Thoracic aorta (tissue), 2 donors: ENCODE measurements at places on chromosomes 4 and X. TPM values are rescaled to one million over a fixed set of nuclear protein-coding genes. Genes with fewer than 3 reads are reported as not detected.

The FAM184B gene
- total RNA-seq, result not detected

The ADH1B gene
- total RNA-seq, result 1,169 TPM

The MAMLD1 gene
- 7.9 TPM for total RNA-seq

The SNX12 gene
- total RNA-seq, result 33.9 TPM

The GAGE12J gene
- not detected for total RNA-seq

GRCh38 chrX:117771384-117771783 lies 345.2 kb downstream of the KLHL13 start:
- no peak for DNase-seq
- no peaks in the 10 kb centered on the region for H3K4me1 ChIP-seq
- H3K27me3 ChIP-seq, result no peaks in the 10 kb centered on the region
- no peak overlapping the region for H3K4me3 ChIP-seq
- no peak overlapping the region for H3K27ac ChIP-seq

- DNase-seq, result no peak
- no peaks in the 10 kb centered on the region for H3K36me3 ChIP-seq
- H3K27me3 ChIP-seq, result no peaks in the 10 kb centered on the region
- no peaks in the 10 kb centered on the region for H3K4me1 ChIP-seq
- H3K27ac ChIP-seq, result no peak overlapping the region
- H3K4me3 ChIP-seq, result no peak overlapping the region
These were observed 20.0 kb downstream of the FGF5 start for GRCh38 chr4:80286451-80286850.

GRCh38 chrX:144791298-144791697 lies 456.0 kb upstream of the SPANXN1 start:
- H3K27me3 ChIP-seq, result no peaks in the 10 kb centered on the region
- no peak for DNase-seq
- H3K4me1 ChIP-seq, result no peaks in the 10 kb centered on the region
- no peak overlapping the region for H3K4me3 ChIP-seq
- no peaks in the 10 kb centered on the region for H3K36me3 ChIP-seq

DNA sequence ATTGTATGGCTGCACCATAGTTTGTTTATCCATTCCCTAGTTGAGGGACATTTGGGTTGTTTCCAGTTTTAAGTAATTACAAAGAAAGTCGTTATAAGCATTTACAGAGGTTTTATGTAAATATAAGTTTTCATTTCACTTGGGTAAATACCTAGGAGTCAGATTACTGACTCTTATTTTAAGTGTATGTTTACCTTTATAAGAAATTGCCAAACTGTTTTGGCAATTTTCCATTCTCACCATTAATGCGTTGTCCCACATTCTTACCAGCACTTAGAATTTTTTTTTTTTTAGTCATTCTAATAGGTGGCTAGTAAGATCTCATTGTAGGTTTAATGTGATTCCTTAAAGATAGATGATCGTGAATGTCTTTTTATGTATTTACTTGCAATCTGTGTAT lies 121.5 kb upstream of the NR3C2 start:
- no peak overlapping the region for H3K27ac ChIP-seq
- no peaks in the 10 kb centered on the region for H3K4me1 ChIP-seq
- no peaks in the 10 kb centered on the region for H3K27me3 ChIP-seq
- DNase-seq, result no peak

DNA sequence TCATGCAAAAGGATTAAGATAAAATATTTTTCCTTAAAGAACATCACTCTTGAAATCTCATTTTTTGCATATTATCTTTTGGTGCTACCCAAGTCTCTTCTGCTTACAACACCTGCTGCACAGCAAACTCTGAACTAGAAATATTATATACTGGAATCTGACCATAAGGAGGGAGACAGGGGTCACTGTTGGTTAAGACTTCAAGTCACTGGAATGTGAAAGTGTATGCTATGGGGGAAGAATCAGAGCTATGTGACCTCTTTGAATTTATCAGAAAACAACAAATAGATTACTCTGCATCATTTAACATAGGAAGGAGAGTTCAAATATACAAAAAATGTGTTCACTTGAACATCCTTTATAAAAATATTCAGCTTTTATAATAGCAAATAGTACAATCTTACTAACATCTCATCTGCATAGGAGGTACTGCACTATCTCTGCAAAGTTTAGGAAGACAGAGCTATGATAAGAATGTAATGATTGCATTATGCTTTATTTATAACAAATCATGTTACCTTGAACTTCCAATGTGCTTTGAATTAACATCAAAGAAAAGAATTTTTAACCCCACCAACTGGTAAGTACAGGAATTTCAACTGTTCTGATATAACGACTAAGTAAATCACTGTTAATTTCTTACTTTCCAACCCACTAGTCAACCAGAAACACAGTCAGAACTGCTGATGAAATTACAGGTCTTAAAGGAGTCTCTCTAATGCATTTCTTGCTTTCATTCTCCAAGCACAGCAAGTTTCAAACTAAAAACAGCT lies 69.8 kb downstream of the ZNF827 start:
- H3K27me3 ChIP-seq, result no peaks in the 10 kb centered on the region
- no peak overlapping the region for H3K27ac ChIP-seq
- H3K4me3 ChIP-seq, result no peak overlapping the region
- no peaks in the 10 kb centered on the region for H3K36me3 ChIP-seq

DNA sequence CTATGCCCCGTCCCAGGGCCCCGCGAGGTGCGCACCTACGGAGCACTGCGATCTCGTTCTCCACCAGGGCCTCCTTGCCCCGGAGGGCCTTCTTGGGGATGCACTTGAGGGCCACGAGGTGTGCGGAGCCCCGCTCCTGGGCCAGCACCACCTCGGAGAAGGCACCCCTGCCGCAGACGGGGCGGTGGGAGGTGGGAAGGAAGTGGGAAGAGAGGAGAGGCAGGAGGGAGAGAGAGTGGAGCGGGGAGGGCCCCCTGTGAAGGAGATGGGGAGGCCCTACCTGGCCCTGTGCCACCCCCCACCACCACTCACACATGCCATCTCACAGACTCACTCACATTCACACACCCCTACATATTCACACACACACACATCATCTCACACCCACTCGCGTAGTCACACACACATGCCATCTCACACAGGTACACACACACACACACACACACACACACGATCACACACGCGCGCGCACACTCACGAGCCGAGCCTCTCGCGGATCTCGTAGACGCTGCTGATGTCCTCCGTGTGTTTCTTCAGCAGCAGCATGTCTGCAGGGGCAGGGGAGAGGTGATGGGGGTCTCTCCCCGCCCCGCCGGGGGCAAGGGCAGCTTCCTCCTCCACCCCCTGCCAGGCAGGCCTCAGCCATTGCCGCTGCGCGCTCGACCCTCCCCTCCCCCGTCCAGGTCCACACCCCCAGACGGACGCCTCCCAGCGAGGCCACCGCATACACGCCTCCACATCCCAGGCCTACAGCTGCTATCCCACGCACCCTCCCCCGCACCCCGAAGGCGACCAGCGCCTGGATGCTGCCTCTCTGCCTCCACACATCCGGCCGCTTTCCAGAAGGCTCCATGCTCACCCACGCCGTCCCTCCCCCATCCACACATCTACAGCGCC lies 834 bp downstream of the PNCK start:
- H3K27ac ChIP-seq, result no peak overlapping the region
- H3K4me1 ChIP-seq, result no peaks in the 10 kb centered on the region
- no peaks in the 10 kb centered on the region for H3K36me3 ChIP-seq
- H3K4me3 ChIP-seq, result no peak overlapping the region
- DNase-seq, result no peak
- H3K27me3 ChIP-seq, result no peaks in the 10 kb centered on the region

DNA sequence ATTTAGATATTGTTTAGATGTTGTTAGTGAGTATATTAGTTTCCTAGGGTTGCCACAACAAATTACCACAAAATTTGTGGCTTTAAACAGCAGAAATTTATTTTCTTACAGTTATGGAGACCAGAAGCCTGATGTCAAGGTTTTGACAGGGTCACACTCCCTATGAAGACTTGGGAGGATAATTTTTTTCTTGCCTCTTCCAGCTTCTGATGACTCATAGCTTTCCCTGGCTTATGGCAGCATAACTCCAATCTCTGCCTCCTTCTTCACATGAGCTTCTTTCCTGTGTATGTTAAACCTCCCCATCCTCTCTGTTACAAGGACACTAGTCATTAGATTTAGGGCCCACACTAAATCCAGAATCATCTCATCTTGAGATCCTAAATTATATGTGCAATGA lies 20.9 kb upstream of the RAB40A start:
- H3K27ac ChIP-seq, result peak overlapping the region; percentile 96
- no peak overlapping the region for H3K4me3 ChIP-seq
- DNase-seq, result no peak
- H3K27me3 ChIP-seq, result no peaks in the 10 kb centered on the region
- no peaks in the 10 kb centered on the region for H3K36me3 ChIP-seq
- peaks cover 51% of the 10 kb centered on the region for H3K4me1 ChIP-seq

GRCh38 chr4:2065106-2065930 lies 6.2 kb downstream of the NAT8L start:
- no peaks in the 10 kb centered on the region for H3K4me1 ChIP-seq
- no peak overlapping the region for H3K27ac ChIP-seq
- H3K36me3 ChIP-seq, result no peaks in the 10 kb centered on the region
- H3K27me3 ChIP-seq, result no peaks in the 10 kb centered on the region
- DNase-seq, result no peak
- no peak overlapping the region for H3K4me3 ChIP-seq
